ENCODE measurements at places on chromosomes 6 and 20. TPM values are rescaled to one million over a fixed set of nuclear protein-coding genes. Genes with fewer than 3 reads are reported as not detected.

PHACTR3 gene
- not detected for total RNA-seq

CDSN gene
- total RNA-seq, result not detected

RNF217 gene
- total RNA-seq, result 13.0 TPM

PPIL6 gene
- total RNA-seq, result 1.2 TPM

C6orf118 gene
- total RNA-seq, result not detected

SIRPD gene
- not detected for total RNA-seq

SNAP25 gene
- not detected for total RNA-seq

TRIM15 gene
- not detected for total RNA-seq

B3GAT2 gene
- total RNA-seq, result not detected

CLPSL1 gene
- total RNA-seq, result not detected

EDN1 gene
- total RNA-seq, result not detected

HLA-F gene
- 28.0 TPM for total RNA-seq

MACROD2 gene
- total RNA-seq, result 3.3 TPM

HLA-DOA gene
- total RNA-seq, result 0.16 TPM

GSTA4 gene
- 25.3 TPM for total RNA-seq

POM121L2 gene
- not detected for total RNA-seq

ZFP64 gene
- total RNA-seq, result 8.4 TPM

OPRM1 gene
- total RNA-seq, result not detected

GHRH gene
- not detected for total RNA-seq

RNF182 gene
- 26.6 TPM for total RNA-seq

BEND6 gene
- 0.59 TPM for total RNA-seq

PBOV1 gene
- total RNA-seq, result not detected

MLN gene
- not detected for total RNA-seq

GSTA3 gene
- not detected for total RNA-seq

MOXD1 gene
- total RNA-seq, result 17.2 TPM

SAMD10 gene
- not detected for total RNA-seq

TRAPPC3L gene
- not detected for total RNA-seq

PPP1R14C gene
- total RNA-seq, result 0.11 TPM

OPN5 gene
- not detected for total RNA-seq

RBBP8NL gene
- not detected for total RNA-seq

PLN gene
- not detected for total RNA-seq

HTR1E gene
- total RNA-seq, result not detected

SNAP91 gene
- 0.05 TPM for total RNA-seq

PDE10A gene
- total RNA-seq, result 161 TPM

DEFB113 gene
- not detected for total RNA-seq

GCNT2 gene
- 39.8 TPM for total RNA-seq

RTN4IP1 gene
- total RNA-seq, result 9.3 TPM

LY6G5B gene
- 0.87 TPM for total RNA-seq

BPIFA1 gene
- total RNA-seq, result not detected

ABHD16B gene
- not detected for total RNA-seq

QRSL1 gene
- 11.8 TPM for total RNA-seq

AIF1 gene
- total RNA-seq, result not detected

CENPW gene
- total RNA-seq, result 11.0 TPM

GSTA5 gene
- total RNA-seq, result not detected

CST2 gene
- total RNA-seq, result not detected

STX11 gene
- total RNA-seq, result 6.7 TPM

ESR1 gene
- 0.26 TPM for total RNA-seq

DEFB127 gene
- total RNA-seq, result not detected

SLC4A11 gene
- total RNA-seq, result 0.82 TPM

LY6G6D gene
- not detected for total RNA-seq

ULBP2 gene
- 0.37 TPM for total RNA-seq

SLC35F1 gene
- 2.6 TPM for total RNA-seq

BPI gene
- not detected for total RNA-seq

PGC gene
- not detected for total RNA-seq

PRSS35 gene
- 0.18 TPM for total RNA-seq

BMP7 gene
- total RNA-seq, result 6.8 TPM

All from SK-MEL-5 (cell line).